ENCODE measurements at places on chromosomes 5 and 9. TPM values are rescaled to one million over a fixed set of nuclear protein-coding genes. Genes with fewer than 3 reads are reported as not detected.

DNA sequence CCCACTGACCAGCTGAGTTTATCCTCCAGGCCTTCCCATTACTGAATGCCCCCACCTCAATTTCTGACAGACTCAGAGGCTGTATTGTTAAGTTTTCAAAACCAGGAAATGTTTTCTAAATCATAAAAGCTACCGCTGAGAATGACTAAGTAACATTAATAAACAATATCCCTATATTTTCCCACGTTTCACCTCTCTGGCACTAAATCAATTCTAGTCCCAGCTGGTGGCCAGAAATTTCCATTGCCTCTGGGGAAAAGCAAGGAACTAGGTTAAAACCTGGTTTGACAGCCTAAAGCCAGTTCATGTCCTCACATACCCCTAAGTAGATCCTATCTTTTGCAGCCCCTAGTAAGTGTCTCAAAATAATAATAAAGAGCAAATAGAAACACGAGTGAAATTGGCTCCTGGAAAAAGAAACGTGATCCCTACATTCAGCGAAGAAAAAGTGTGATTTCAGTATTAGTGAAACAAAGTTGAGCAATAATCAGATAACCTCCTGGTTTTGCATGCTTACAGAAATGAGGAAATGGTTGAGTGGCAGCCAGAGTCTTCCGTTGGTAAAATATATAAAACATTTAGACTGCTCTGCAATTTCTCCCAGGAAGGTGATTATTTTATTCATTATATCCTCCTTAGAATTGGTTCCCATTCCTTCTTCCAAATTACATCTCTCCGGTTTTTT lies 110.9 kb downstream of the ESM1 start:
- DNase-seq: no peak

DNA sequence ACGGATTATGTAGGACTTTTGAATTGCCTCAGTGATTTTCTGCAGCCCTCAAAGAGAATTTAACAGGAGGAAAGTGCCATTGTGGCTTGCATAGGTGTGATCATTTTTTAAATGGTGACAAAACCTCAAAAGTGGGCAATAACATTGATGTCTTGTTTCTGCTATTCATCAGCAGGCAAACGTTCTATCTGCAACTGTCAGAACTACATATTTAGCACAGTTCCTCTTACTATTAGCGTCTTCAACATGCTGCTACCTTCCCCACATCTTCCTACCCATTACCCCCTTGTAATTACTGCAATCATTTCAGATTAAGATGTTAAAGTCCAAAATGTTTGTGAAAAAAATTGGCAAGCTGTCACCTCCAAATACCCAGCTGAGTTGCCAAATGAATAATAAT lies 254.6 kb downstream of the SMARCA2 start:
- no peak for DNase-seq

PCSK1 gene
- total RNA-seq: not detected

- DNase-seq: no peak
Observed at GRCh38 chr9:4678679-4679267, 596 bp upstream of the CDC37L1 start.
